Prostate gland (tissue), 2 donors: ENCODE measurements at places on chromosomes 3 and 15.

DNA sequence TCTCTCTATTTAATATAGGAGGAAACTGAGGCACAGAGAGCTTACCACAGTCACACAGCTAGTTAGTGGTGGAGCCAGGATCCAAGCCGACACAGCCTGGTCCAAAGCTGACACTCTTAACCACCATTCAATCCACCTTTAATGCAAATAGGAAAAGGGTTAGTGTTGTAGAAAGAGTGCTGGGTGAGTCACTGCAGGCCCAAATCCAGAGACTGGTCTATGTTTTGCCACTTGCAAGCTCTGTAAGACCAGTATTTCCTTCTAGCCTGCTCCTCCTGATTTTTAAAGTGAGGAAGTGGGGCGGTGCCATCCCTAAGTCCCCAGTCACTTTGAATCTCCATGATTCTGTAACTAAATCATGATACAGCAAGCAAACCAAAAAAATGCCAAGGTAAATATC, 111.0 kb downstream of the MECOM start:
- no peak for DNase-seq

DNA sequence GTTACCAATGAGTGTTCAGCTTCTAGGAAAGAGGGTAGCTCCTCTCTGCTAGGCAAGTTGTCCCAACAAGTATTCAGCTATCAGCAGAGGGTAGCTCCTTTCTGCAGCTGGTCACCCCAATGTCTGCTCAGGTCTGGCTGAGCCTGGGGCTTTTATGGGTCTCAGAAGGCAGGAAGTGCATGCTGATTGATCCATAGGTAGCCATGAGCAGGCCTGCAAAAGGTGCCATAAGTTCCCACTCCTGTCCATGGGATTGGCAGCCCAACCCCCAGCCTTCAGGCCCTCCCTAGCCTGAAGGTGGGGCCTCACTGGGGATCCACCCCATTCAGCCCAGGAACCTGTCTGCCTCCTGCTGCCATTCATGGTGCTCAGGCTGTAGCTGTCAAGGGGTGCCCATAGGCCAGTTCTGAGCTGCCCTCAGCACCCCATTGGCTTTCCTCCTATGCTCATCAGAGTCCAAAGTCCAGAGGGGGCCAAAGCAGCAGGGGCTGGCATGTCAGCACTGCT, 34.6 kb upstream of the DNAJC13 start:
- no peak for DNase-seq

- no peak for DNase-seq
Observed at GRCh38 chr15:39777496-39777895, 5.1 kb downstream of the FSIP1 start.

GRCh38 chr15:65812467-65812866, 20.4 kb upstream of the DENND4A start:
- no peak for DNase-seq

- DNase-seq = no peak
Observed at GRCh38 chr15:89330881-89331595, 3.6 kb downstream of the POLG start.

DNA sequence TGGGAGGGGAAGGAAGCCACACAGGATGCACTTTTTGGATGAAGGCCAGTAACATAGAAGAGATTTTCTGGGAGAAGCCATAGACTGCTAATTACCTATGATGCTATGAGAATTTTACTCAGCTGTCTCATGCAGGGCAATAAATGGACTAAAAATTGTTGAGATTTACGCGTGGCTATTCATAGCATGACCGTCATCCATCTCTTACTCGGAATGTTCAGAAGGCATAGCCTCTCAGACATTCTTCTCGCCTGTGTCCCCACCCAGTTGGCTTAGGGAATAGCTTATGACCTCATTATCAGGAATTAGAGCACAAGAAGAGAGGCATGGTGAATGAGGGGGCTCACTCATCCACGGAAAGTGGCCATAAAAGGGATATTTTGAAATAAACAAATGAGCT, 107.9 kb upstream of the ATP10A start:
- DNase-seq = no peak

GRCh38 chr3:127796045-127796830, 26.1 kb downstream of the MGLL start:
- no peak for DNase-seq

DNA sequence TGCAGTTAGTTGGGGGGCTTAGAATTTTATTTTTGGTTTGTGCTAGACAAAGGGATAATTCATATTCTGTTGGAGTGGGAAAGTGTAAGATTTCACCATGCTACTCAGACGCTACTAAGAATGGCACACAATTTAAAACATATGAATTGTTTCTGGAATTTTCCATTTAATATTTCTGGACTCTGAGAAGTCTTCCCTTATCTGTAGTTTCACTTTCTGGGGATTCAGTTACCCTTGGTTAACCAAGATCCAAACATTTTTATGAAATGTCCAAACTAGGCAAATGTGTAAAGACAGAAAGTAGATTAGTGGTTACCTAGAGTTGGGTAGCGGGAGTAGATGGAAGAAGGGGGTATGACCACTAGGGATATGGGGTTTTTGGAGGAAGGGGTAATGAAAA, 53.1 kb downstream of the TCF12 start:
- DNase-seq = no peak

GRCh38 chr3:170352936-170353335, 4.6 kb upstream of the SKIL start:
- DNase-seq = no peak
